ENCODE measurements at places on chromosomes 2 and 18.

- no peak for DNase-seq
Observed at GRCh38 chr2:199710551-199710950, 140.4 kb downstream of the FTCDNL1 start.

GRCh38 chr2:95266781-95267430 lies 7.3 kb upstream of the PROM2 start:
- no peak for DNase-seq

GRCh38 chr2:133371286-133371685 lies 197.0 kb downstream of the NCKAP5 start:
- DNase-seq: no peak

GRCh38 chr18:45324495-45325113 lies 290.7 kb upstream of the SLC14A2 start:
- peak; percentile 54 for DNase-seq

DNA sequence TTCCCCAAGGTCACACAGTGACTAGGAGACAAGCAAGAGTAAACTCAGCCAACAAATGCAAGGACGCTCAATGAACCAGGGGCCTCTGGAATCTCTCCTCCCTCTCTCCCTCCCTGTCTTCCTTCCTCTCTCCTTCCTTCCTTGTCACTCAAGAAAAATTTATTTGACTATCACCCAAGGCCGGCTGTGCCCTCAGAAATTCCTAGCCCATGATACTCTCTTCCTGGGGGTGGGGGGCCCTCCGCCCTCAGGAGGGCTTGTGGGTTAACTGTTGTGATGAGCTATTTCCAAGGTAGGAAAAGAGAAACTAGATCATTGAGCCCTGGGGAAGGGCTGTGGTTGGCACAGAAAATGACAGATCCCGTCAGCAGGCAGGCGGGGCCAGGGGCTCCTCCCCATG lies 21.7 kb downstream of the INHBB start:
- DNase-seq: no peak

- DNase-seq: no peak
Observed at GRCh38 chr2:151984424-151985083, 114.3 kb downstream of the CACNB4 start.

Data from NCI-H1092 treated with DMSO at 0.1 percent for 48 hours (cell line).